ENCODE measurements at places on chromosomes 6 and 20.
A peak's percentile ranks its signal among the peaks of the same experiment; 100 is the strongest.

DNA sequence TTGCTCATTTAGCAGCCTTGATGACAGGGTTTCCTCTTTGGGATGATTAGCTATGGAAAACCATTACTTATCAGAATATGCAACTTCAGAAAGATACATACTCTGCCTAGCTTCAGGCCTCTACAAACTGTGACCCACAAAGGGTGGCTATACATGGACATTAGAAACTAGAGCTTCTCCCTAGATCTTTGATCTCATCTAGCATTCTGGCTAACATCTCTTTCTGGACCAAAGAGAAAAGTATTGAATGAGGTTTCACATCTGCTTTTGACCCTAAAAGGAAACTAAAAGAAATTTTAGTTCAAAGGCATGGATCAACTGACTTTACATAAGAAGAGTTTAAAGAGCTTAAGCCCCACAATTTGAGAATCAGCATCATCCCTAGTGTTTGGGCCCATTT lies 12.4 kb upstream of the HMGN3 start:
- DNase-seq = no peak

- no peak for DNase-seq
Measured at GRCh38 chr6:10528158-10528981, 7.2 kb downstream of the GCNT2 start.

DNA sequence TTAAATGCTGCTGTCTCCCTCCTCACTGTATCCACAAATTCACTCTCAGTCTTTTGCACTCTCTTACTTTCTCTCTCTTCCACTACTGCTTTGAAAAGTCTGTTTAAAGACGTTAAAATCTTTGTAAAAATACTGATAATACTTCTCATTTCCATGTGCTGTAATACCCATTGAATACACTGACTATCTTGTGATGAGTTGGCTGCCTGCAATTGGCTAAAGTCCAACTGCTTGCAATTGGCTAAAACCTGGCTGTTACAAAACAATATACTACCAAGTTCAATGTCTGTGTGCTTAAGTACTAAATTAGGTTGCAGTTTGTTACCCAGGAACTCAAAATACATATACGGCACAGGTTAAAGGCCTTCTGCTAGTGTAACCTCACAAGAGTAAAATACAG lies 264.8 kb downstream of the THBS2 start:
- no peak for DNase-seq

DNA sequence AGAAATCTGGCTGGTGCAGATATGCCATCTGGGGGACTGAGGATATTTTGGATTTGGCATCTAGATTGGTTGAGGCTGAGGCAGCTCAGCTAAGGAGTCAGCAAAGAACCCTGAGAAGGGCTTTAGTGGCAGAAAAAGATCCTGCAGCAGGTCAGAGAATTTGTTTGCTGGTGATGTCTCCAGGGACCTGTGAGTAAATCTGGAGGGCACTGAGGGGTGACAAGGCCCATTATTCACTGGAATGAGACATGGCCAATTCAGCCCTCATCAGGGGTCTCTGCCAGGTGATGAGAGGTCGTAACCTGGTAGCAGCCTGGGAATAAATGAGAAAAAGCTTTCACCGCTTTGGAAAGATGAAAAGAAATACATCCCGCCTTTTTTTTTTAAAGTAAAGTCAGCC lies 118.3 kb upstream of the FBXL4 start:
- DNase-seq = no peak

- DNase-seq = no peak
Measured at GRCh38 chr6:84687431-84687830, 77.0 kb downstream of the TBX18 start.

GRCh38 chr6:156163311-156163710 lies 613.9 kb upstream of the ARID1B start:
- DNase-seq = no peak

DNA sequence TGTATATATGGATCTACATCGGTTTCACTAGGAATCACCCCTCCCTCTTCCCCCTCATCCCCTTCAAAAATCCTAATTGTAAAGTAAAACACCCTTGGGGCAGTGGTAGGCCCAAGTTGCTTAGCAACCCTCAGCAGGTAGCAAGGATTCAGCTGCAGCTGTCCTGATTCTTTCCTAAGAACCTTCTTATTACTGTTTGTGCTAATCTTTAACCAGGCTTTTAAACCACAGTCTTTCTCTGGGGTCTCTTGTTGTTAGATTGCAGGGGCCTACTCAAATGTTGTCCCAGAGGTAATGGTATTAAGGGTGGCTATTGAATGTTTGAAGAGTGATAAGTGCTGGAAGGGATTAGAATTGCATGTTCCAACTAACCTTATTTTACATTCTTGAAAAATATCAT lies 46.4 kb downstream of the PRL start:
- DNase-seq = no peak

- DNase-seq = no peak
Measured at GRCh38 chr20:21371193-21371592, 26.1 kb downstream of the NKX2-4 start.

DNA sequence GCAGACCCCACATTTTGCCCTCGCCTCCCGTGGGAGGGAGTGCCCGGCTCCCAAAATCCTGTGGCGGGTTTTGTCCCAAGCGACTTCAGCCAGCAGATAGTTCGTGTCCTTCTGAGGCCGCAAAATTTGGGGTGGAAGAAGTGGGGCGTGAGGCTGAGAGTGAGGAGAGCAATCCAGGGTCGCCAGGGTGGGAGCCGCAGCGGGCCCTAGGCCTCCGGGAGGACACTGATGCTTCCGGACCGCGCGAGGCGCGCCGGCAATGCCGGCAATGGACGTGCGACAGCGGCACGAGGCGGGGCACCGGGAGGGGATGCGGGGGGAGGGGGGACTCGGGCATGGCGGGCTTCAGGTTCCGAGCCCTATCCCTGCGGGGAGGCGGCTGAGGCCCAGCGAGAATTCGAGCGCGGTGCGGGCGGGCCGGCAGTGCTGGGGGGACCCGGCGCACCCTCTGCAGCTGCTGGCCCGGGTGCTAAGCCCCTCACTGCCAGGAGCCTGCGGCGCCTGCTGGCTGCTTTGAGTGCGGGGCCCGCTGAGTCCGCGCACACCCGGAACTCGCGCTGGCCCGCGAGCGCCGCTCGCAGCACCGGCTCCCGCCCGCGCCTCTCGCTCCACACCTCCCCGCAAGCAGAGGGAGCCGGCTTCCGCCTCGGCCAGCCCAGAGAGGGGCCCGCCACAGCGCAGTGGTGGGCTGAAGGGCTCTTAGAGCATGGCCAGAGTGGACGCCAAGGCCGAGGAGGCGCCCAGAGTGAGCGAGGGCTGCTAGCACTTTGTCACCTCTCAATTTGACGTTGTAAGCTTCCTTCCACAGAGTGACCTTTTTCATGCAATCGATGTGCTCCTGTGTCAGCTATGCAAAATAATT lies 143.8 kb downstream of the LPA start:
- DNase-seq = peak; percentile 83

- peak; percentile 74 for DNase-seq
Measured at GRCh38 chr6:152642578-152643375, 5.6 kb upstream of the SYNE1 start.

DNA sequence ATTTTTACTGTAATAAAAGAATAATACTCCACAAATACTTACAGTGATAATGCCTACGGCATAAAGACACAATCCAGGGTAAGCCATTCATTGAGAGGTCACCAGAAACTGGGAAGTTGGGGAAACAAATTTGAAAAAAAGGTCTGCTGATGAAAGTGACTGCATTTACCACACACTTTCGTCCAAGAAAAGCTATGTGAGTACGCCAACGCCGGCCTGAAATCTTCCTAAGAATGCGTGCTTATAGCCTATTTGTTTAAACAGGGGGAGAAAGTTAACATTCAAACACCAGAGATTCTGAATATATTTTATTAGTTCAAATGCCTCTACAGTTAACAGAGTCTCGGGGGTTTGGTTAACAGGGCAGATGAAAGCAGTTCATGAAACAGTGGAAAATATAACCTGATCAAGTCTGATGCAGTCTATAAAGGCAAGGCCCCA lies 657 bp upstream of the LTV1 start:
- DNase-seq = no peak

DNA sequence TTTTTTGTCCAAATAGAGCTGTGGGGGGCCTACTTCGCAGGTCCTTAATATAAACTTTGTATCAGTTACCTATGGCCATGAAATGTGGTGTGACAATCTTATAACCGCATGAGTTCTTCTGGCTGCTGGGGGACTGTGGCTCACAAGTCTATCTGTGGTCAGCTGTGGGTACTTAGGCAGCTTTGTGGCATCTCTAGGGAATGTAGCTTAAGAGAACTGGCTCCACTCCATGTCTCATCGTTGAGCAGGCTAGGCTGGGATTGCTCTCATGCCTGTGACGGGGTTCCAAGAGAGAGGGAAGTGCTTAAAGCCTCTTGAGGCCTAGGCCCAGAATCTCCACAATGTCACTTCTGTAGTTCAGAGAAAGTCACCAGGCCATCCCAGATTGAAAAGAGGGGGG lies 140.5 kb downstream of the BTBD3 start:
- no peak for DNase-seq

DNA sequence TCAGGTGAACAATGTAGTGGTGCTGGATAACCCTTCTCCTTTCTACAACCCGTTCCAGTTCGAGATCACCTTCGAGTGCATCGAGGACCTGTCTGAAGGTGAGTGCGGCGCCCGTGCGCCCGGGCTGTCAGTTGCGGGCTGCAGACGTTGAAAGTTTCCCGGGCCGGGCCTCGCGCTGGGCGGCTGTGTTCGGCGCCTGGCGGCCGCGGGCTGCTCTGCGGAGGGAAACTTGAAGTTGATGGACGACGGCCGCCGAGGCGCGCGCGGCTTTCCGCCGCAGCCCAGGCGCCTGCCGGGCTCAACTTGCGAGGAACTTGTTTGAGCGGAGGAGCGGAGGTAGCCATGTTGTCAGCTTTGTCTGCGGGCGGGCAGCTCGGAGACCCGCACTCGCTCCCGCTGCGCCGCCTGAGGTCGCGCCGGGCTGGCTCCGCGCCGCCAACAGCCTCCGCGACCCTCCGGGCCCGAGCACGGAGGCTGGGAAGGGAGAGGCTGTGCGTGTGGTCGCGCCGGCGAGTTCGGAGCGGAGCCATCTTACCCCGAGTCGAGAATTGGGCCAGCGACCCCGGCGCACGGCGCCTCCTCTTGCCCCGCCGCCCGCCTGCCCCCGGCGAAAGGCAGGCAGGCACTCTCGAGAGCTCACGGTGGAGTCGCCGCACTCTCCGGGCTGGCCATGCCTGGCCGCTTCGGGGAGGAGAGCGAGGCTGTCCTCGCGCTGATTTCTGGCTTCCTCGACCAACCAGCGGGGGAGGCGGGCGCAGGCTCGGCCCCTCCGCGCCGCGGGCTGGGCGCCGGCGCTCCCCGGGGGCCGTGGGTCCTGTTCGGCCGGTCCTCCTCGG lies 691 bp downstream of the ASF1A start:
- peak; percentile 69 for DNase-seq

DNA sequence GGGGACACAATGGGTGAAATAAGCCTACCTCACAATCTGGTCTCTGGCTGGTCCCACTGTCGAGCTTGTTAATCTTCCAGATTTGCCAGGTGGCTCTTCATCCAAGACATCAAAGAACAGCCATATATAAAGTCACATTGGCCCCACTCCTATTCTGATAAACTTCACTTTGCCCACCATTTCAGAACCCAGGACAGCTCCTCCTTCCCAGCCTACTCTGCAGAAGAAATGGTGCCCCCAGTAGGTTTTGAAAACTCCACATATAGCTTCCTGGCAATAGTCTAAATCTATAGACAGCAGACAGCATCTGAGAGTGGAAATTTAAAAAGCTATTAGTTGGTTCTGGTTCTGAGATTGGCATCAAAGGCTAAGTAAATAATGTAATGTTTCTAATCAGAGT lies 143.1 kb upstream of the PCSK2 start:
- no peak for DNase-seq

GRCh38 chr6:71888756-71889340 lies 2.5 kb downstream of the RIMS1 start:
- DNase-seq = no peak

DNA sequence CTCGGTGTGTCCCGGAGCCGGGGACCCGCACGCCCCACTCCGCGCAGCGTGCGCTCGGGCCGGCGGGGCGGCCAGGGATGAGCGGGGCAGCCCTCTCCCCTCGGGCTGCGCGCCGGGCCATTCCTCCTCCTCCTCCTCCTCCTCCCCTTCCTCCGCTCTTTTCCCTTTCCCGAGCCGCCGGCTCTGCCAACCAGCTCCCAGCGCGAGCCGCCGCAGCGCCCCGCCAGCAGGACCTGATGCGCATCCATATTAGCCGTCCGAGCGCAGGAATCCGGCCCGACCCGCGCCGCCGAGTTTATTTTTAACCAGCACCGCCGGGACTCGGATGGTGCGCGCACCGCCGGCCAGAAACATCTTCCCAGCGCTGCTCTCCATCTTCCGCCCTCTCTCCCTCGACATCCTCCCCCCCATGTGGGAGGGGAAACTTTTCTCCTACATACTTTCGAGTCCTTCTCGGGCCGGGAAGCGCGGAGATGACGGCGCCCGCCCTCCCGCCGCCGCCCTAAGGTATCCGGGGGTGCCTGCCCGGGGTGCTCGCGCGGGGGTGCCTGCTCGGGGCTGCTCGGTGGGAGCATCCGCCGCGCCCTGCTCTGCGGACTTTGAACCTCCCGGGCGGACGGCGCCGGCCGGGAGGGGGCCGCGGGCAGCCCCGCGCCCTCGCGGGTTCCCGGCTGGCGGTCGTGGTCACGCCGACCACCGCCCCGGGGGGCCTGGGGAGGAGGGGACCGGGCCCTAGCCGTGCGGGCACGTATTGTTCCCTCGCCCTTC lies 619 bp downstream of the RREB1 start:
- peak; percentile 61 for DNase-seq

DNA sequence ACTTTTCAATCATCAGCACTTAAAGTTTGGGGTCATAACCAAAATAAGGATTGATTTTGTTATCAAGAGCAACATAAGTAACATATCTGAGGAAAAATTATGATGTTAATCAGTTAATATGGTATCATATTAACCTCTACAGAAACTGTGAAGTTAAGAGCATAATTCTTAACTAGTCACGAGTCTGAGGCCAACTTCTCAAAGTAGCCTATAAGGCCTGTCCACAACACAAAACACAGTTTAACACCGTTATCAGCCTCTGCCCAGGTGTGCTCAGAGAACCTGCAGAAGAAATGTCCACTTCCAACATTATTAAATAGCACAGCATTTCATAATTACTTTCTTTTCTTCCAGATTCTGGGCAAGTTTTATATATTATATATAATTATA lies 1.1 kb downstream of the STX7 start:
- DNase-seq = no peak

DNA sequence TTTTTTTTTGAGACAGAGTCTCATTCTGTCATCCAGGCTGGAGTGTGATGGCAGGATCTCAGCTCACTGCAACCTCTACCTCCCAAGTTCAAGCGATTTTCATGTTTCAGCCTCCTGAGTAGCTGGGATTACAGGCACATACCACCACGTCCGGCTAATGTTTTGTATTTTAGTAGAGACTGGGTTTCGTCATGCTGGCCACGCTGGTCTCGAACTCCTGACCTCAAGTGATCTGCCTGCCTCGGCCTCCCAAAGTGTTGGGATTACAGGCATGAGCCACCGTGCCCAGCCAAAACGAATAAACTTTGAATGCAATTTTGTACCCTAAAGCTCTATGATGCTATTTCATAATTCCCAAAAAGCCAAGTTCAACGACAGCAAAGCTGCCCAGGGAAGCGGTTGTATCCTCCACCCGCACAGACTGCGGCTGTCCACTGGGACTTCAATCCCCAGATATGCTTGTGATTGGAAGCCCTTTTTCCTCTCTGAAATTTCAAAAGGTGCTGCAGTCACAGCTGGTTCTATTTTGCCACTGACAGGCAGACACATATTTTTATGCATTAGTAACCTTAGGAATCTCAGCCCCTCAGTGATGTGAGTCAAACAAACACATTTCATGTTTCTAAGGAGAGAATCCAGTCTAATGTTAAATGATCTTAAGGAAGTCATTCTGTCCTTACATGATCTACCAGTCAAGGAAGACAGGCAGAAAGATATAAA lies 8.7 kb upstream of the RAMACL start:
- DNase-seq = no peak

GRCh38 chr6:130524552-130524951 lies 158.7 kb downstream of the TMEM200A start:
- DNase-seq = peak; percentile 33
